ENCODE measurements at places on chromosomes 1 and 21. TPM values are rescaled to one million over a fixed set of nuclear protein-coding genes. Genes with fewer than 3 reads are reported as not detected.
A peak's percentile ranks its signal among the peaks of the same experiment; 100 is the strongest.

The GNG4 gene
- 0.52 TPM for total RNA-seq

DNA sequence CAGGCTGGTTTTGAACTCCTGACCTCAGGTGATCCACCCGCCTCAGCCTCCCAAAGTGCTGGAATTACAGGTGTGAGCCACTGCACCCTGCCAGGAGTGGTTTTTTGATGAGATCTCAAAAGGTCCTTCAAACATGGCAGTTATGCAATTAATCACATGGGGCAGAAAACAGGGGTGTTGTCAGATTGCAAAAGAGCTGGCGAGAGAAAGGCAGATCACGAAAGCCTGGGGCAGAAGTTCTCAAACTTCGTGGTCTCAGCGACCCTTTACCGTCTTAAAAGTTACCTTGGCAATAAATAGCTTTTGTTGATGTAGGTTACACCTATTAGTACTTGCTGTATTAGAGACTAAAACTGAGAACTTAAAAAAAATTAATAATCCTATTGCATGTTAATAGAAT is 16.1 kb downstream of the CNR2 start:
- DNase-seq: no peak

The MFSD2A gene
- 3.9 TPM for total RNA-seq

DNA sequence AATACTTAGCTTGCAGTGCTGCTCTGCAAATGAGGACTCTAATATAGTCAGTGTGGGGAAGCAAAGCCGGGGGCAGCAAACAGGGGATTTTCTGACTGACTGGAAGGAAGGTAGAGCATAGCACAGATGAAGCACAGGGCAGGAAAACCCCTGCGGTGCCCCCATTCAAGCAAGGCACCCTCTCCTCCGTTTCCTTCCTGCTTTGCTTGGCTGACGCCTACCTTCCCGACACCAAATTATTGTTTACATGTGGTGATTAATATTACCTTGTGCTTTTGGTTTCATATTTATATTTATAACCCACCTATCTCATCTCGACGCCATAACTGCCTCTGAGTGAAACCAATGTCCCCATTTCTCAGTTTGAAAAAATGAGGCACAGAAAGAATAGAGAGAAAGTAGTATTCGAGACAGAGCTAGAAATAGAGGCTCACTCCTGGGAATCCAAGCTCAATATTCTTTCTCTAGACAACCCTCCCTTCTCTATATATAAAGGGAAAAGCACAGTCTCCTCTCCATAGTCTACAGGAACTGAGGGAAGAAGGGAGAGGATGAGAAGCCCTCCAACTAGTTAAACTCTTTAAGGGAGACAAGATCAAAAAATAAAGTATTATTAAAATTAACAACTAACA is 41.3 kb downstream of the PIK3C2B start:
- DNase-seq: peak; percentile 94

DNA sequence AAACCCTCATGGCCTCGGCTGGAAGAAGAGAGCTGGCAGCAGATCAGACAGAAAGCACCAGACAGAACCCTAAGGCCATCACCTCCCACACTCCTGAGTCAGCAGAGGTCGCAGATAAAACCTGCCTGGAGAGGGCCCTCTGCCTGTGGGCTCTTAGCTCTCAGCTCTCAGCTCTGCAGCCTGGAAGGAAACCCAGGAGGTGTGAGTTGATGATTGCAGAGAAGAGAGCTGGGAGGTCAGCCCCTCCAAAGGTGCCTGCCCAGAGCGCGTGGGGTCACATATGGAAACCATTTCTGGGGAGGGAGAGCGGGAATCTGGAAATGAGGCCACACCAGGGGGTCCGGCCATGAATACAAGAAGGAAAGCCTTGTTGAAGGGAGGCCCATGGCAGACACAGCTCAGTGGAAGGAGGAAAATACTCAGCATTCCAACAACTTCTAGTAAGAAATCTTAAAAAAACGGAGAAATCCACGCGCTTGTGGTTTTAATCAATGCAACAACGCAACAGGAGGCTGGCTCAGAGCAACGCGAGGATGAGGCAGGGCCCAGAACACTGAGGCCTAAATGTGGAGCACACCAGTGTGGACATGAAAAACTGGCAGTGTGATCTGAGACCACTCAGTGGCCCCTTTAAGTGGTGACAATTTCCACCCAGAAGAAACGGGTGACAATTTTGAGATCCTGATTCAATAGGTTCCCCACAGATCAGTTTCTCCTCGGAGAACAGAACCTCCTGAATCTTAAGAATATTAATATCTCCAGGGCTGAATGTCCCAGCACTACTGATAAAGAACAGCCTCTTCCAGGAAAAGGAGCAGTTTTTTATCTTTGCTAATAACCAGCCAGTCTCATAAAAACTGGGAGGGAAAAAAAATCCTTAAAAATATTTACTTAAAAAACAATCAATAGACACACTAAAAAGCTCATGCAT is 45.7 kb downstream of the PSMG1 start:
- no peak for DNase-seq

The FCGR3A gene
- total RNA-seq: 1.3 TPM

GRCh38 chr1:175000697-175001187 is 995 bp downstream of the CACYBP start:
- no peak for DNase-seq

DNA sequence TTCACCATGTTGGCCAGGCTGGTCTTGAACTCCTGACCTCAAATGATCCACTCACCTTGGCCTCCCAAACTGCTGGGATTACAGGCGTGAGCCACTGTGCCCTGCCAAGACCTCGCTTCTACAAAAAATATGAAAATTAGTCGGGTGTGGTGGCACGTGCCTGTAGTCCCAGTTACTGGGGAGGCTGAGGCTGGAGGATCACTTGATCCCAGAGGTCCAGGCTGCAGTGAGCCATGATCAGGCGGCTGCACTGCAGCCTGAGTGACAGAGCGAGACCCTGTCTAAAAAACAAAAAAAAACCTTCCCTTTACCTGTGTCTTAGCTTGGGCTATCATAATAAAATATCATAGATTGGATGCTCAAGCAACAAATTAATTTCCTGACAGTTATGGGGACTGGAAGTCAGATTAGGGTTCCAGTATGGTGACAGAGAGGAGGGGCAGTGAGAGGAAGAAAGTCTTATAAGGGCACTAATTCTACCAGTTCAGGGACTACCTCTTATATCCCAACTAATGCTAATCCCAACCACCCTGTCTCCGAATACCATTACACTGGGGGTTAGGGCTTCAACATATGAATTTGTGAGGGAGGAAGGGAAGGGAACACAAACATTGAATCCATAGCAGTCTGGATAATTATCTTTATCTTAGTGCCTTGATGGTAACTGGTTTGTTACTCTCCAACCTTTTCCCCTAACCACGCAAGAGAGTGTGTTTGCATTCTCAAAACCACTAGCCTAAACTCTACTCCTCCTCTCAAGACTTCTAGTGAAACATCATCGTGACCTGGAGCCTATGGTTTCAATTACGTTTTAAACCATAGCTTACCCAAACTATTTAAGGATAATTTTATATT is 1.0 kb upstream of the NAXE start:
- DNase-seq: no peak

DNA sequence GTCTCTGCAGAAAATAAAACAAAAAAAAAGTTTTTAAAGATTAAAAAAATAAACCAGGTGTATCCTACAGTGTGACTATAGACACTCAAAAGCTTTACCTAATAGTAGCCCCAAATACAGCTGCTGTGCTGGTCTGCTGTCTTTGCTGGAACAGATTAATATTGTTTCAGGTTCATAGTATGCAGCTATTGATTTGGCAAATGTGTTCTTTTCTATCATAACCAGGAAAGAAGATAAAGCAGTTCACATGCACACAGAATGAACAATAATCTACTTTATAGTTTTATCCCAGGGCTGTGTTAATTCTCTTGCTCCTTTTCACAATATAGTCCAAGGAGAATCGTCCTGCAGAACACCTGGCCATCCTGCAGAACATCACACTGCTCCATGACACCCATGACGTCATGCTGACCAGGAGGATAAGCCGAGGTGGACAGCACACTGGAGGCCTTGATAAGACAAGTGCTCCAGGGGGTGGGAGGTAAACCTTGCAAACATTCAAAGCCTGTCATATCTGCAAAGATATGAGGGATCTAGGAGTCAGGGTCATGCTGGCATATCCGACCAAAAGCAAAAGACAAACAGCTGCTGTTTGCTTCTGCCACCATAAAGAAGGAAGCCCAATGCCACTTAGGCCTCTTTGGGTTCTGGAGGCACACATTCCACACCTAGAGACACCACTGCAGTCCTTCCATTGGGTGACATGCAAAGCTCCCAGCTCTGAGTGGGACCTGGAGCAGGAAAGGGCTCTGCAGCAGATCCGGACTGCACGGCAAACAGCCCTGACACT is 86.1 kb upstream of the SLC2A1 start:
- DNase-seq: no peak

GRCh38 chr1:98920441-98921110 is 84.1 kb downstream of the PLPPR5 start:
- no peak for DNase-seq

DNA sequence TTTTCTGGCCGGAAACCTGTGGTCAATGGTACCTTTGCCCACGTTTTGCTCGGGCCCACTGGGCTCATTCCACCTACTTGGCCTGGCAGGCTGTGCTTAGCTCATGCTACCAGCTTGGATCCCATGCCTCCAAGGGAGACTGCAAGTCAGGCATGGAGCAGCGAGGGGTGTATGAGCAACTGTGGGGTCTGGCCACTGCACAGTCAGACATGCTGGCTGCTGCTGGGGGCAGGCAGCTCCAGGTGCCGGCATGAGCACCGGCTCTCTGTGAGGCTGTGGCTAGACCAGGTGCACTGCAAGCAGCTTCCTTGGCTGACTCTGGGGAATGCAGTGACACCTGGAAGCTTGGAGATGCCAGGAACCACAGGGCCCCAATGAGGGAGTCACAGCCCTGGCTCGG is 161.1 kb upstream of the DUSP10 start:
- DNase-seq: no peak

Data from B cell (primary cell).